ENCODE measurements at places on chromosomes 5 and 9.

- no peak for ATAC-seq
Measured at GRCh38 chr5:72539726-72540125, 32.5 kb upstream of the ZNF366 start.

- ATAC-seq: no peak
Measured at GRCh38 chr5:136242136-136242535, 49.2 kb upstream of the SMIM32 start.

DNA sequence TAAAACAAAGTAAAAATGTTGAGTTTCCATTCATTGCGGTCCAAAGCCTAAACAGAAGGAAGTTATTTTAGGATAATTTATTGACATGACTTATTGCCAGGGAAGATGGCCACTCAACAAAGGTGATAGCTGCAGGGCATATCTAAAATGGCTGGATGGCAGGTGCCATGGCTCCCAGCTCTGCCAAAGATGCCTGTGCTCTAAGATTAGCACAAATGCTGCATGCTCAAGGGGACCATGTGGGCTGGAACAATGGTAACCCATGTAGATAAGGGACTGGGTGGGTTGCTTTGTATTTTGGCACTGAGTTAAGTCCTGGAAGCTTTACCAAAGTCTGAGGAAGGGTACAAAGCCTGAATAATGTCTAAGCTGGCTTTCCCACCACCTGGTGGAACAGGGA is 95.5 kb upstream of the IFNK start:
- ATAC-seq: no peak

GRCh38 chr9:94277885-94278536 is 18.9 kb downstream of the ZNF169 start:
- no peak for ATAC-seq

DNA sequence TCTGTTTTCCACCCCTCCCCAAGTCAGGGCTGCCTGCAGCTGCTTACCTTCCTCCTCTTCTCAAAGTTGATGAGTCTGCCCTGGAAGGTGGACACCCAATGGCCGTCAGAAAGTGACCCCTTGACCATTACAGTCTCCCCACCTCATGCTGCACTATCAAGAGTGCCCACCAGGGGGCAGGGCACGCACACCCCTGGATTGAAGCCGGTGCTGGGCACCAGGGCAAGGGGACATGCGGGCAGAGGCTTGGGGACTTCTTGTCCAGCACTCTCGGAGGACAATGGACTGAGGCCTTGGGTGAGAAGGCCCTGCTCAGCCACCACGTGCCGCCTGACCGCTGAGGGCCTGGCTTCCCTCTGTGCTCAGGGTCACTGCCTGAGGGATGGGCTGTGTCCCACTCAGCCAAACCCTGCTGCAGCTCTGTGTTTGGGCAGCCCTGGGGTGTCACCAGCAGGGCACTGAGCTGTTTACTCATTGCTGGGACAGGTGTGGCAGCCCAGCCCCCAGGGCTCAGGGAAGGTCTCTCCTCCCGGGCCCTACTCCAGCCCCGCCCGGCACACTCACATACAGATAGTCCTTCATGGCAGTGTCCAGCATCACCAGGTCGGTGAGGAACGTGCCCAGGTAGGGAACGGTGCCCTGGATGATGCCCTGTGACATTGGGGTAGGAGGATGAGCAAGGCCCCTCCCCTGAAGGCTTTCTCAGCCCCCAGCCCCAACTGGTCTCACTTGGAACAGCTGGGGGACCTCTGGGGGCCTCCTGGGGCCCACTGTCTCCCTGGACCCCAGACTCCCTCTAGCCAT is 17.7 kb downstream of the RALGDS start:
- peak; percentile 71 for ATAC-seq

DNA sequence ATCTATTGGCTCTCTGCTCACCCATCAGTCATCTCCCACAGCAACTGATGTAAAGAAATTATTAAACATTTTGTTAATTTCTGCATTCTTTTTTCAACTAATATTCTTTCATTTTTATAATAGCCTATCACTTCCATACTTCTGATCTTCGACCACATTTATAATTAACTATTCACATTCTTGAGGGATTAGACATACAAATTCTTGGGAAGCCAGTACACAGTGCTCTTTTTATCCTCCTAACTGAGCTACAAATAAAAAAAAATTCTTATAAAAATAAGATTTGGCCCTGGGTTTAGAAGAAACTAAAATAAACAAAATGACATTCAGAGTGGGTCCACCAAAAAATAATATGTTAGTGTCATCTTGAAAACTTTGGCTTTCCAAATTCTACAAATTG is 103.7 kb upstream of the ITGA1 start:
- ATAC-seq: no peak

Data from gastroesophageal sphincter (tissue), 4 donors.